ENCODE measurements at places on chromosomes 5 and 9. TPM values are rescaled to one million over a fixed set of nuclear protein-coding genes. Genes with fewer than 3 reads are reported as not detected.

CNOT6 gene
- total RNA-seq, result 45.0 TPM

IER5L gene
- total RNA-seq, result 1.0 TPM

NUTM2F gene
- total RNA-seq, result not detected

SHROOM1 gene
- 7.0 TPM for total RNA-seq

SMU1 gene
- total RNA-seq, result 26.9 TPM

BAAT gene
- 0.15 TPM for total RNA-seq

LMX1B gene
- 0.85 TPM for total RNA-seq

GPR150 gene
- not detected for total RNA-seq

EPB41L4B gene
- 18.9 TPM for total RNA-seq

SEMA5A gene
- 4.3 TPM for total RNA-seq

GPX8 gene
- total RNA-seq, result 37.9 TPM

FRMPD1 gene
- 0.04 TPM for total RNA-seq

LHX3 gene
- total RNA-seq, result not detected

NUTM2G gene
- 0.57 TPM for total RNA-seq

DUSP1 gene
- 11.3 TPM for total RNA-seq

KCNMB1 gene
- total RNA-seq, result 0.22 TPM

RHOBTB3 gene
- total RNA-seq, result 6.6 TPM

PCDHB5 gene
- 2.9 TPM for total RNA-seq

DMRT3 gene
- total RNA-seq, result not detected

EQTN gene
- total RNA-seq, result not detected

CD72 gene
- 3.3 TPM for total RNA-seq

SCGB3A2 gene
- 62.5 TPM for total RNA-seq

SAPCD2 gene
- total RNA-seq, result 29.8 TPM

FSD1L gene
- 4.7 TPM for total RNA-seq

PCDHGA11 gene
- 2.7 TPM for total RNA-seq

CARTPT gene
- total RNA-seq, result not detected

QRFP gene
- not detected for total RNA-seq

SLC22A5 gene
- 3.4 TPM for total RNA-seq

OR13C8 gene
- total RNA-seq, result not detected

PROP1 gene
- not detected for total RNA-seq

LURAP1L gene
- not detected for total RNA-seq

KIF4B gene
- 0.07 TPM for total RNA-seq

LCN10 gene
- 0.75 TPM for total RNA-seq

C5orf52 gene
- not detected for total RNA-seq

SHISAL2B gene
- 5.0 TPM for total RNA-seq

RNF208 gene
- total RNA-seq, result 7.7 TPM

NOXA1 gene
- total RNA-seq, result 1.8 TPM

ITGA2 gene
- total RNA-seq, result 3.2 TPM

All from H9 (cell line).